RCC 7860 (cell line): ENCODE measurements at places on chromosomes 6 and 20.

DNA sequence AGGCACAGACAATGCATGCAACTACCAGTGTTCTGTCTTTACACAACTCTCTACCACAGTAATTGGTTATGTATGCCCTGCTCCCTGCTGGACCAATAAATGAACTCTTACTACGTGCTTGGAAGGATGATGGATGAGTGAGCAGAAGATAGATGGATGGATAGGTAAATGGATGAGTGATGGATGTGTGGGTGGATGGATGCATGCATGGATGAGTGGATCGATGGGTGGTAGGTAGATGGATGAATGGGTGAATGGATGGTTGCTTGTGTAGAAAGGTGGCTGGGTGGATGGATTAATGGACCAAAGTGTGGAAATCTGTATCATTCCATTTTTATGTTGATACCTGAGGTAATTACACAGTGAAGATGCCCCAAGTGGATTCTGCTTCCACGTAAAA is 10.1 kb upstream of the TRAM2 start:
- DNase-seq = no peak

GRCh38 chr6:167663784-167664443 is 162.8 kb upstream of the AFDN start:
- DNase-seq = no peak

DNA sequence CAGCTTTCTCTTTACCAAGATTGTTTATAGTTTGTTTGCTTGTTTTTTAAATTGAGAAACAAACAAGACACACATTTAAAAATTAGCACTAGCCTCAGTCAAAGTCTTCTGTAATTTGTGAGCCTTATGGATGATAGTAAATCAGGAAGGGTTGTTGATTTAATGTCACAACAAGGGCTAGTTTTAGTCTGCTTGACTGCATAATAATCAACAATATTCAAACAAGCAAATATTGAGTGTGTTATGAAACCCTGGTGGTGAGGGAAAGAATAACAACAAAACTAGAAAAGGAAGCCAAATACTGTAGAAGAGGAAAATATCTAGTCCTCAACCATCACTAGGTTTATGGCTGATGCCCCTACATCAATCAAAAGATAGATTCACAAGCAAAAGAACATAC is 228.6 kb downstream of the TBC1D7 start:
- DNase-seq = no peak

DNA sequence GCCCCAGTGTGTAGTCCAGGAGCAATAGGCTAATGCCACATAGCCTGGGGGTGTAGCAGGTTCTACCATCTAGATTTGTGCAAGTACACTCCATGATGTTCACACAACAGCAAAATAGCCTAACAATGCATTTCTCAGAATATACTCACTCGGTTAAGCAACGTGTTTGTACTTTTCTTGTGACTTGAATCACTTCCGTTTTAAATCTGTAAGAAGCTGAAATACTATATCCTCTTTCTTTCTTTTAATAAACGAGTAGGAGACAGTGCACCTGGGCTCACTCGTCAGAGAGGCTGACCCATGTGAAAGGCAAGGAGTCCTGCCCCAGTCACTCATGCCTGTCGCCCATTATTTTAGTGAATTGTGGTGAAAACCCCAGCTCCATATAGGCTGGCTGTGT is 201.6 kb downstream of the FOXA2 start:
- no peak for DNase-seq

GRCh38 chr20:49432550-49432949 is 49.9 kb downstream of the KCNB1 start:
- DNase-seq = no peak

GRCh38 chr20:46572153-46572552 is 21.7 kb upstream of the OCSTAMP start:
- no peak for DNase-seq

GRCh38 chr20:62200491-62201172 is 17.8 kb downstream of the MTG2 start:
- no peak for DNase-seq

DNA sequence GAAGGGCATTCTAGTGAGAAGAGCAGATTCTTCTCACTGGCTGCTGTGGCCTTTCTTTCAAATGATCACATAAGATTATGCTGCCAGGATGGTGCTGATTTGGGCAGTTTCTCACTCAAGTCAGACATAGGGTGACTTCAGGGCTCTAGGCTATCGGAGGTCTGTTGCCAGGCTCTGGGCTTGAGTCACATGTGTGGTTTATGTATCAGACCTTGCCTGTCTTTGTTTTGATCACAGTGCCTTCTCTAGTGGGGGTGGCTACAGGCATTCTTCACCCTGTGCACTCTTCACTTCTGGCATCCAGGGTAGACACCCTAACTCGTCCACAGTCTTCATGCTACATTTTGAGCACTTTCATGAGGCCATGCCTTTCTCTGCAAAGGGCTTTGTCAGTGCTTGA is 823.7 kb upstream of the MAN1A1 start:
- DNase-seq = no peak

DNA sequence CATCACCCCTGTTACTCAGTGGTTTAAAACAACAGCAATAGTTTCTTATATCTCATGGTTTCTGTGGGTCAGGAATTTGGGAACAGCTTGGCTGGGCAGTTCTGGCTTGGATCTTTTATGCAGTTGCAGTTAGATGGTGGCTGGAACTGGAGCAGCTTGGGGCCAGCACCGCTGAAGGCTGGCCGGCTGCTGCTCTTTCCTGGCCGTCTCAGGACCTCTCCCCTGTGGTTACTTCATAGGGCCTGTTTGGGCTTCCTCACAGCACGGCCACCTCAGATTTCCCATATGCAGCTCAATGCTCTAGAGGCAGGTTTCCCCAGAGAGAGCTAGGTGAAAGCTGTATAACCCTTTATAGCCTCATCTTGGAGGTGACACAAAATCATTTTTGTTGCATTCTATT is 15.6 kb downstream of the PKIG start:
- DNase-seq = no peak

DNA sequence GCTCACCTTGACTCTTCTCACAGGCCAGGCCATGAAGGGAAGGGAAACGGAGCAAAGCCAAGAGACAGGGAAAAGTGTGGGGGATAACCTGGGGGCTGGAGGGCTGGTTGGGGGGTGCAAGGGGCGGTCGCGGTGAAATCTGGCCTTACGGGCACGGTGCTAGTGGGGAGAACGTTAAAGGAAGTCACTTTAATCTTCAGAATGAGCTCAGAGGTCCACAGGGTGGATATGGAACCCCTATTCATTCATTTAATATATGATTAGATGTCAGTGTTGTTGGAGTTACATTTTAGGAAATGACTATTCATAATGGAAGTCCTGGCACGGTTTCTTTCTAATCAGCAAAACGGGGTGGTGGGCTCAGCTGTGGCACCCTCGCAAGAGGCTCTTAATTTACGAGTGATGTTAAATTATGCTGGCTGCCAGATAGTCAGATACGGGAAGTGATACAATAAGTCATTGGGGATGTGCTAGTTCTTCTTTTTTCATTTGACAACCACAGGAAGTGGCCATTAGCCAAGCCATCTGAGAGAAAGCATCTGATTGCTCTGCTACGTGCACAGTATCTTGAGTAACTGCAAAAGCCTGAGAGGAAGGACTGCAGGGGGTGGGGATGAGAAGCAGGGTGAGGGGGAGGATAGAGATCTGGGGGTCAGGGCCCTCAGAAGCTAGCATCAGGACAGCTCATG is 253.0 kb downstream of the QKI start:
- no peak for DNase-seq
